ENCODE measurements at places on chromosomes 7 and 10.
A peak's percentile ranks its signal among the peaks of the same experiment; 100 is the strongest.

GRCh38 chr7:151520419-151521261, 945 bp upstream of the RHEB start:
- peak; percentile 65 for DNase-seq

- no peak for DNase-seq
Observed at GRCh38 chr7:155714702-155715101, 70.2 kb downstream of the RBM33 start.

GRCh38 chr7:116689790-116690259, 17.8 kb downstream of the MET start:
- DNase-seq = no peak

DNA sequence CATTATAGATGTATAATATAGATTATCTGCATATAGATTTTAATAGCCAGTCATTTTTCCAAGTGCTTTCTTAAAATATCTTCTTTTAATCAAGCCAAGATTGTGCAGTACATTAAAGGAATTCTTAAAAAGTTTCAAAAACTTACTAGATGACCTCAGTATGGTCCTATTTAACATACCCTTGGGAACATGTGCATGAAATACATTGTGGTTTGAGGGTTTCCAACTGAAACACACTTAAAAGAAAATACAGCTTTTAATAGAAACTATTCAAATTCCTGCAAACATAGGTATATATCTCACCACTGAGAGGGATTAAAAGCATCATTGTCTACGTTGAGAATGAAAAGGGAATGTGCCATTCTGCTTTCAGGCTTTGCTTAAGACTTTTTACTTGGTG, 364.9 kb downstream of the SUGCT start:
- DNase-seq = no peak

DNA sequence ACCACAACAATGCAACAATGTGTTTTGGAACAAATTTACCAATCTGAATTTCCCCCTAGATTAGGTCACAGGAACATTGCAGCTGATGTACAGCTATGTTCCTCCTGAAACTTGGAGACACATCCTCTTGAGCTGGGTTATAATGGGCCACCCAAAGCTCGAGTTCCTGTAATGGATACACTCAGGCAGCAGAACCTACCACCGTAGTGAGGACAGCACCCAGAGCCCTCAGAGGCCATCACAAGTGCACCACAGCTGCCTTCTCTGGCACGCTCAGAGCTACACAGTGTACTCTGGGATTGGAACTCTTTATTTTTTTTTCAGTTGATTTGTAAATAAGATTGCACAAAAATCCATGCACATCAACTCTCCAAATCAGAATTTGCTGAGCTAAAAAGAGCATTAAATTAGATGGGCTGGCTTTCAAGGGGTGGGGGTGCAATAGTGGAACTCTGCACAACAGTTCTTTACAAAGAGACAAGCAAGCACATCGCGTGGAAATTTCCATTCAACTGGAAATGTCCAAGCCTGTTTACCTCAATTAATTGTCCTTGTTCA, 56.7 kb downstream of the EGFR start:
- peak; percentile 52 for DNase-seq

DNA sequence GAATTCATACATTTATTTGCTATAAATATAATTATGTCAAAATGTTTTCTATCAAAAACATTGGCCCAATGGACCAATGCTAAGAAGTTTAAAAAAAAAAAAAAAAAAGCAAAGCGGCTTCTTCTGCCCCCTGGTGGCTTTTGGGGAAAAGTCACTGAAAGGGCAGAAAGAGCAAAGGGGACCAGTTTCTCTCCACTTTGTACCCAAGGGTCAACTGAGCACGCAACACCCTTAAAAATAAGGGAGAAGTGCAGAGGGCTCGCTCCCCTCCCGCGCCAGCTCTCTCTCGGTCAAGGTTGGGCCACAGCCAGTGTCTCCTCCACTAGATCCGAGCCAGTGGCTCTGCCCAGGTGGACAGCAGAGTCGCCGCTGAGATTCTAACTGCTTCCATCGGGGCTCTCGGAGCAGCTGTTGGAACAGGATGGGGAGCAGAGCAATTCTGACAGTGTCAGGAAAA, 136.4 kb upstream of the FGFR2 start:
- DNase-seq = no peak

DNA sequence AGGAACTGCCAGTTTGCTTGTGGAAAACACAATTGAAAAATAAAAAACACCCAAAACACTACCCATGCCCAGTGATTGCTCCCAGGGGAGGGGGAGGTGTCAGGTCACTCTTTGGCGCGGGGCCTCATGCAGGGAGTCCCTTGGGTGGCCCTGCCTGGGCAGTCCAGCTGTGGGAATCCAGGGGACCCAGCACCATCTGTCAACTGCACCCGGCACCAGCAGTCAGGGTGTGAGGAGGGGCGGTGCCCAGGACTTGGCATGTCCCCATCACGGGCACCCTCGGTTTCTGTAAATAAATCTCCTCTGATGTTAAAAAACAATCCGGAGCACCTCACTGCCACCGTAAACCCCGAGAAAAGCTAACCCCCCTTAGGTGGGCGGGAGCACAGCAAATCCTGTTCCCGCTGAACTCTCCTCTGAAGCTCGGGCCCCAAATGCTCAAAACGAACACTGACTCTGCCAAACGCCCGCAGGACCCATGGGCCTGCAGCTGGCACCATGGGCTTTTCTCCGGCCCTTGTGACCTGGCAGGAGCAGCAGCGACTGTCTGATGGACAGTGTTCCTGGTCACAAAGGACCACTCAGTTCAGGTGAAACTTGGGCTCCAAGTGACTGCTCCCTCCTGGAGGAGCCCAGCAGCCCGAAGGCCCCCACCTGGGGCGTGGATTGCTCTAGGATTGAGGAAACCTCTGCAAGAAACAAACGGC, 18.5 kb upstream of the EN2 start:
- DNase-seq = no peak

GRCh38 chr10:78476156-78476555, 442.5 kb downstream of the RPS24 start:
- DNase-seq = no peak

DNA sequence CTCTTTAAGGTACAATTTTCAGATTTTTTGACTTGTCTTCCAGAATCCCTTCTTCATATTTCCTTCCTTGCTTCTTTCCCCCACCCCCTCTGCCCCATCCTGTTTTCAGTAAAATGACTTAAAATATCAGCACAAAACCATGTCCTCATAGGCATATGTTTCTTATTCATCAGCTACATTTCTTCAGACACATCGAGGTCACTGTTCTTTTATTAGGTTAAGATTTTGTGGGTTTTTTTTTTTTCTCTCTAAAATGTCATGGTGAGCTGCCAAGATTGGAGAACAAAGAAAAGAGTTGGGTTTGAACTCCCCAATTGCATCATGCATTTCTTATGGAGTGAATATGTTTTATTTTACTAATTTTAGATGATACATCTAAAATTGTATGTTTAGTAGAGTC, 35.8 kb downstream of the LAMB4 start:
- no peak for DNase-seq

DNA sequence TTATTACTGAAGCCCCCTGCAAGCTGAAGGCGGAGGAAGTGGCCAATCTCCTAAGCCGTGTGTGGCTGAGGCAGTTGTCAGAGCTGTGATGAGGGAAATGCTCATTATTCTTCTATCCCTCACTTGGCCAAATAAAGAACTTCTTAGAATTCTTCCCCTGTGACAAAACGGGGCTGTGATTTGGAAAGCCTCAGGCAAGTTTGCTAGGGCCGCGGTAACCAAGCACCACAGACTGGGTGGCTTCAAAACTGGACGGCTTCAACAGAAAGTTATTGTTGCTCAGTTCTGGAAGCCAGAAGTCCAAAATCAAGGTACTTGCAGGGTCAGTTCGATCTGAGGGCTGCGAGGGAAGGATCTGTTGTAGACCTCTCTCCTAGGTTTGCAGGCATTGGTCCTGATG, 72.3 kb upstream of the STEAP1B start:
- DNase-seq = no peak

- DNase-seq = no peak
Observed at GRCh38 chr7:68718097-68718551, 880.2 kb upstream of the AUTS2 start.

- no peak for DNase-seq
Observed at GRCh38 chr7:25714013-25714412, 438.0 kb upstream of the NFE2L3 start.

DNA sequence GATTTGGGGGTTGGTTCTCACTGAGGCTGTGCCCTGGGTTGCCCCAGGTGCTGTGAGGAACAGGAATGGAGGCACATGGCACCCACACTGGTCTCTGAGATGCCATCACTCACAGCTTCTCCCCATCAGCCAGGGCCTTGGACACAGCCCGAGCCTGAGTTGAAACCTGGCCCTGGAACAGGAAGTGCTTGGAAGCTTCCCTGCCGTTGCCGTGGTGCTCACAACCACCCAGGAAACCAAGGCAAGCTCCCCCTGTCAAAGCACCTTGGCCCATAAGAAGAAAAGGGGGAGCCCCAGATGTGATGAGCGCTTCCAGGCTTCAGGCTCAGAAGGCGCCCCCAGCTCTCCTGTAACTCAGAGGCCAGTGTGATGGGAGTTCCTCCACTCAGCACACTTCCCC, at the start of gene BTBD16:
TSS of gene BTBD16 (plus strand) at position 221 of the 400 bp plus-strand sequence. CDS start 3,786 bp downstream, outside the sequence.
- DNase-seq = no peak

DNA sequence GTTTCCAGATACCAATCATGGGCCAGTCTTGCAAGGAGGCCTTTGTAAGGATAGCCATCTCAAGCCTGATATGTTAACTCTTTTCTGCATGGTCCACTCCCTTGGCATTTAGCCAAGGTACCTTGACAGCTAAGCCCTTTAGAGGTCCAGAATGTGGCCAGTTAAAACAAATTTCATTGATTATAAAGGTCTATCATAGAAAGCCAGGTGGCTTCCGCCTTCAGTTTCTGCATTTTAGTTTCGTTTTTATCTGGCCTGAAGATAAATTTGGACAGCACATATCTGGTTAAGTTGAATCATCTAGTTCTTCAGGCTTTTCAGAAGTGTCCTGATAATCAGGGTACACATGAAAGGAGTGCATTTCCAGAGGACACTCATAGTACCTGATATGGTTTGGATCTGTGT, 30.7 kb downstream of the ANKIB1 start:
- DNase-seq = no peak
